ENCODE measurements at places on chromosomes 11 and 22. TPM values are rescaled to one million over a fixed set of nuclear protein-coding genes. Genes with fewer than 3 reads are reported as not detected.

The KCNJ4 gene
- total RNA-seq: not detected

The VSTM5 gene
- total RNA-seq: 0.77 TPM

The SLC22A25 gene
- total RNA-seq: not detected

The ACTN3 gene
- not detected for total RNA-seq

- no peak for DNase-seq
Observed at GRCh38 chr11:118396097-118396501, 5.3 kb upstream of the ATP5MG start.

GRCh38 chr11:120832481-120833238 lies 191.2 kb upstream of the TBCEL start:
- no peak for DNase-seq

DNA sequence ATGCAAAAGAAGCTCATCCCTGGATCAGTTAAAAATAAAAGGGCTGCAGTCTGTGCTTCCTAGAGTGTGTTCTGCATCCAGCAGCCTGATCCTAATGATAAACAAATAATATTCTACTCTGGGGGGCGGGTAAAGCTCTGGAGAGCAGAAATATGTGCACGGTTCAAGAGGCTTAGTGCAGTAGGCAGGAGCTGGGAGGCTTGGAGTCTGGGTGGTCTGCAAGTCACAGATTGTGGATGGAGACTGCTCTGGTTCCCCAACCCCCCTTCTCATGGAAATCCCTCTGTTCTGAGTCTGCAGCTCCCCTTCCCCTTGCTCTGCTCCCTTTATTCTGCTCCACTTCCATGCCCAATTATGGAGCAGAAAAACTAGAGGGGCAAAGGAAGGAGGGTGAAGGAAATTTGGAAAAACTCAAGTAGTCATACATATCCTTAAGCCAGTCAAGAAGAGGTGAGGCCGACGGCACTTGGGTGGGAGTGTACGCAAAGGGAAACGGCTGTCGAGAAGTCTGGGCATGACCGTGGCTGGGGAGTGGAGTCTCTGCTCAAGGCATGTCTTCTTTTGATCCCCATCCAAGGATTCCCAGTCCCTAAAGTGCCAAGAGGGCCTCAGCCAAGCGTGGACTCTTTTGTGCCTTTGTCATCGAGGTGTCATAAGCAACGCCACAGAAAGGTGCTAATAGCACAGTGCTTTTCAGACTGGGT lies 16.3 kb upstream of the CLMP start:
- no peak for DNase-seq

- DNase-seq: no peak
Observed at GRCh38 chr11:103939694-103940093, 96.7 kb upstream of the DDI1 start.

GRCh38 chr11:35142481-35143075 lies 3.6 kb downstream of the CD44 start:
- DNase-seq: no peak
